ENCODE measurements at places on chromosomes 4 and X. TPM values are rescaled to one million over a fixed set of nuclear protein-coding genes. Genes with fewer than 3 reads are reported as not detected.

GAB3 gene
- total RNA-seq, result 0.90 TPM

CCDC149 gene
- total RNA-seq, result 2.6 TPM

POU4F2 gene
- not detected for total RNA-seq

CXorf51B gene
- total RNA-seq, result not detected

MAGED4B gene
- 10.0 TPM for total RNA-seq

IDUA gene
- total RNA-seq, result 6.9 TPM

WDR17 gene
- 1.8 TPM for total RNA-seq

PABPC1L2B gene
- total RNA-seq, result not detected

TRAPPC11 gene
- 12.0 TPM for total RNA-seq

FAM199X gene
- total RNA-seq, result 15.3 TPM

GTPBP6 gene
- total RNA-seq, result 33.3 TPM

AIMP1 gene
- total RNA-seq, result 47.9 TPM
